ENCODE measurements at places on chromosomes 11 and 22.

GRCh38 chr11:21040630-21041029, 371.2 kb downstream of the NELL1 start:
- DNase-seq, result no peak

GRCh38 chr11:17864478-17864941, 129.9 kb downstream of the KCNC1 start:
- DNase-seq, result no peak

GRCh38 chr11:5929571-5930368, 12.3 kb upstream of the OR56A3 start:
- no peak for DNase-seq

DNA sequence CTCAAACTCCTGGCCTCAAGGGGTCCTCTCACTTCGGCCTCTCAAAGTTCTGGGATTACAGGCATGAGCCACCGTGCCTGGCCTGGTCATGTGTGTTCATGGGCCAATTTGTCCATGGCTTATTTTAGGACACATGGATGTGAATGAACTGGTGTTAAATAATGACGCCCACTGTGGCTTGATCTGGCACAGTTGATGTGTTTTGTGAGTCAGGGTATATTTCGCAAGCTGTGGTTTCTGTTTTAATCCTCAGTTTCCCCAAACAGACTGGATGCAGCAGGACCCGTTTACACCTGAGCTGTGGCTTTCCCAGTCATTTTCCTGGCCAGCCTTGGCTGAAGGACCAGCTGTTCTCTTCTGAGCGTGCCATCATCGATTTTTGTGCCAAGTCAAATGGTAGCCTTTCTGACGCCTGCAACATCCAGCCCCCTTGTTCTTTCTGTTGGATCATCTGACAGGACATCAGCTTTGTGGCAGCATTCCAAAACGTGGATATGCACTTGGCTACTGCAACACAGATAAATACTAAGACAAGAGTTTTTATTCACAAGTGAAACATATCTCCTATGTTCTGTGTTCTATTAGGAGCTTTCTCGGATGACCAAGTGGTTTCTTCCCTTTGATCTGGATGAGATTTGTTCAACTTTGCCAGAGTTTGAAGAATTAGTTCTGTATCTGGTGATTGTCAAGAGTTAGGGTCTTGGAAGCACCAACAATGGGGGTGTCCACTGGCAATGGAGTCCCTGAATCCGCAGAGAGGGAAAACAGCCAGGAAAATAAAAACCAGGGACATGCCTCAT, 40.0 kb upstream of the SEPTIN5 start:
- DNase-seq, result no peak

- DNase-seq, result peak; percentile 34
These were observed 2.7 kb upstream of the NEAT1 start for GRCh38 chr11:65419772-65420481.

- DNase-seq, result no peak
These were observed 615.7 kb downstream of the BRD1 start for GRCh38 chr22:49212002-49212401.

DNA sequence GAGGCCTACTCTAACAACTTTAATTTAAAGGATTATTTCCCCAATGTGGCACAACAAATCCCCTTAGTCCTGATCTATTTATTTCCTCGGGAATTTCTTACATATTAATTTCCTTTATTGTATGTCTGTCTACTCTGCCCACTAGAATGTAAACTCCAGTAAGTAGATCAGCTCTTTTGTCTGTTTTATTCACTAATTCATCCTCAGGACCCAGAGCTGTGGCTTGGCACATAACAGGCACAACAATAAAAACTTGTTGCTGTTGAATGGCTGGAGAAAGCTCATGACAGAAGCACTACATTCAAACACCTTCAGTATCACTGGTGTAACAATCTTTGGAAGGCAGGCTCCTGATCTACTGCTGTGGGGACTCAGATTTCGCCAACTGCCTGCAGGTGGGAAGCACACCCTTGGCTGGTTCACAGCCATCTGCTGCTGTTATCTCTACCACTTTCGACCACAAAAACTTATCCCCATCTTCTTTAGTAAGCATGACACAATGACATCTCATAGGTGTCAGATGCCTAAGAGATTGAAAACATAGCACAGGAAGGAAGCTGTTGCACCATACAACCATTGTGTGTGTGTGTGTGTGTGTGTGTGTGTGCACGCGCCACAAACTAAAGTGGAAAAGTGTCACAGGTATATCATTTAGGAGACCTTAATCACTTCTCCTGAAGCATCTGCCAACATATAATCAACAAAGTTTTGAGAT, 11.9 kb downstream of the HIRA start:
- DNase-seq, result peak; percentile 61

GRCh38 chr11:130769782-130770535, 146.3 kb downstream of the SNX19 start:
- no peak for DNase-seq

DNA sequence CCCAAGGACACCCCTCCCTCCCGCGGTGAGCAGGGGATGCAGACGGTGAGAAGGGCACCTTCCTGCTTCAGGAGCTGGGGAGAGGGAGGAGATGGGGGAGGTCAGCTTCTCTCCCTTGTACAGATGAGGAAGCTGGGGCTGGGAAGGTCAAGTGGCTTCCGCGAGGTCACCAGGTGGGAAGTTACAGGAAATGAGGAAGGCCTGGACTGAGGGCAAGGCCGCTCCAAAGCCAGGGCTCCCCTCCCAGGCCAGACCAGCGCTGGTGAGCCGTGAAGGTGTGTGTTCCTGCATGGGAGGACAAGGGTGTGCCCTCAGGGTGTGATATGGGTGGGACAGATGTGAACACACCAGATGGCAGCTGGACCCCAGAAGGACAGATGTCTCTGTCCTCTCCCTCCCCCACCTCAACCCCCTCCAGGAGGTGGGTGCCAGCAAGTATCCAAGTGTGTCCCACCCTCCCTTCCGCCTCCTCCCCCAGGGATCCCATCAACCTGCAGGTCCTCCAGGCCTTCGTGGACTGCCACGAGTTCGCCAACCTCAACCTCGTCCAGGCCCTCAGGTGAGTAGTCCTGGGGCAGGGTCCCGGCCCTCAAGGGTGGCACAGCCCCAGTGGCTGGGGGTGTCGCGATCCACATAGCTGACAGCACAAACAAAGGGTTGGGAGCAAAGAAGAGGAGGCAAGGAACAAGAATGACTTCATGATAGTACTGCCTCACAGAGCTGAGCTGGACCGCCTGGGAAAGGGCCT, 16.6 kb downstream of the CYTH4 start:
- DNase-seq, result no peak

GRCh38 chr11:7591987-7592386, 78.2 kb downstream of the PPFIBP2 start:
- no peak for DNase-seq

GRCh38 chr11:10990637-10991193, 132.9 kb upstream of the ZBED5 start:
- DNase-seq, result no peak

GRCh38 chr11:2366733-2367132, 10.4 kb upstream of the CD81 start:
- no peak for DNase-seq

- DNase-seq, result peak; percentile 39
These were observed 780.9 kb downstream of the BRD1 start for GRCh38 chr22:49046546-49047361.

GRCh38 chr11:12882670-12883069, 126.4 kb upstream of the RASSF10 start:
- DNase-seq, result no peak

- no peak for DNase-seq
These were observed 76.8 kb upstream of the BDNF start for GRCh38 chr11:27777033-27777432.

DNA sequence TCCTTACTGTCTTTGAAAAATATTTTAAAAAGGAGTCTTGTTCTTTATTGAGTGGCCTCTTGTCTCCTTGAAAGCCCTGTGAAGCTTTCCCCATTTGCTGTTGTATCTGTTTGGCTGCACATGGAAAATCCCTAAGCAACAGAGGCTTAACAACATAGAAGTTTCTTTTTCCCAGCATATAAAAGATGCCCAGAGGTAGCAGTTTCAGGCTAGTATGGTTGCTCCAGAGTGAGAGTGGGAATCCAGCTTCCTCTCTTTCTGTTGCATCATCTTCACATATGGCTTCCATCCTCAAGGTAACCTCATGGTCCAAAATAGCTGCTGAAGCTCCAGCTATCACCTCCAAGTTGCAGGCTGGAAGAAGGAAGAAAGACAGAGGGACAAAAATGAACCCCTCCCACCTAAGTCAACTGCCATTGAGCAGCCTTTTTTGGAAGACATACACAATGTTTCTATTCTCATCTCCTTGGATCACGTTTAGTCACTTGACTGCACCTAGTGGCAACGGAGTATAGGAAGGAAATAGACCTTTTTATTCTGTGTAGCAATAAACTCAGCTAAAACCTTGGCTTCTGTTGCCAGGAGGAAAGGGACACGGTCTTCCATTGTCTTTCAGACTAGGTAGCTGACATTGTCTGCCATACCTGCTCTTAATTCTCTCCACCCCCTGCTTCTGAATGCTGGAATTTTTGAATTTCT, 5.3 kb downstream of the CSF2RB start:
- DNase-seq, result no peak

DNA sequence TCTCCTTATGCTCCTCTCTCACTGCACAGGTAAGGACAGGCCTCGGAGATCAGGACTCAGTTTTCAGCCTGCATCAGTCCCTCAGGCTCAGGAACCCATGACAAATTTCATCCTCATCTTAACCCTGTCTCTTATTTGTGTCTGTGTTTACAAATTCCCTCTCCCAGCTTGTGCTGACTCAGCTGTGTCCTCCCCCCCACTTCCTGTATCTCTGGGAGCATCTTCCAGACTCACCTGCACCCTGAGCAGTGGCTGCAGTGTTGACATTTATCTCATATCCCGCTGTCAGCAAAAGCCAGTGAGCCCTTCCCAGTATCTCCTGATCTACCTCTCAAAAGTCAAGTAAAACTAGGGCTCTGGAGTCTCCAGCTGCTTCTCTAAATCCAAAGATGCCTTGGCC, 65.6 kb upstream of the VPREB1 start:
- no peak for DNase-seq

DNA sequence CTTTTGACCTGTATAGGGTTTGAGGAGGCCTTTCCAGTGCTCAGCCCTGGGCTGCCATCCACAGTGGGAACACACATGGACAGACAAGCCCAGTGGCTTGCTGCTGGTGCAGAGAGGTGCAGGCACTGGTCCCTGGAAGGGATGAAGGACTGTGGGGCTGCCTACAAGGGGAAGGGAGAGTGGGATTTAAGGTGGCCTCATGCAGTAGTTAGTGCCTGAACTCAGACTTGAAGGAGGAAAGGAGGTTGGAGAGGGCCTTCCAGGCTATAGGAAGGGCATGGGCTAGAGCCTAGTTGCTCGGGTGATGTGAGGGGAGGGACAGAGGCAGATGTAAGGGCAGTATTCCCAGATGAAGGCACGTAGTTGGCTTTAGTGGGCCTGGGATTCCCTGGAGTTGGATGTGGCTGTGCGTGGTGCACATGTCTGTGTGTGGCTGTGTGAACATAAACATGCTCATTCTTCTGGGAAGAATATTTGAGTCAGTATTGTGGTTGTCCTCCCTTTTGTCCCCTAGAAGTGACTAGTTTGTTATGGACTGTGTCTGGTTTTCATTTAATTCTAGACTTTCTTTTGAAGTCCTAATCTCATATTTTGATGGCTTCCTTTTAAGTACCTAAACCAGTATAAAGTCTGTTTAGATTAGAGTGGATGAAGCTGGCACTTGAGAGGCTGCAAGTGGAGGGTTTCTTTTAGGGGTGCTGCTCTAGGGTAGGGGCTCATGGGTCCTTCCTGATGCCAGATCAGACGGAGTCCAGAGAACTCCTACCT, 18.4 kb downstream of the YDJC start:
- DNase-seq, result no peak

Data from NCI-H2171 (cell line).